PC-3 (cell line): ENCODE measurements at places on chromosomes 3 and 15. TPM values are rescaled to one million over a fixed set of nuclear protein-coding genes. Genes with fewer than 3 reads are reported as not detected.
A peak's percentile ranks its signal among the peaks of the same experiment; 100 is the strongest.

- no peaks in the 10 kb centered on the region for H3K36me3 ChIP-seq
- H3K4me1 ChIP-seq, result peaks cover 36% of the 10 kb centered on the region
- H3K27ac ChIP-seq, result no peak overlapping the region
- DNase-seq, result no peak
- H3K4me3 ChIP-seq, result no peak overlapping the region
These were observed 51.6 kb upstream of the ACKR4 start for GRCh38 chr3:132545471-132545870.

DNA sequence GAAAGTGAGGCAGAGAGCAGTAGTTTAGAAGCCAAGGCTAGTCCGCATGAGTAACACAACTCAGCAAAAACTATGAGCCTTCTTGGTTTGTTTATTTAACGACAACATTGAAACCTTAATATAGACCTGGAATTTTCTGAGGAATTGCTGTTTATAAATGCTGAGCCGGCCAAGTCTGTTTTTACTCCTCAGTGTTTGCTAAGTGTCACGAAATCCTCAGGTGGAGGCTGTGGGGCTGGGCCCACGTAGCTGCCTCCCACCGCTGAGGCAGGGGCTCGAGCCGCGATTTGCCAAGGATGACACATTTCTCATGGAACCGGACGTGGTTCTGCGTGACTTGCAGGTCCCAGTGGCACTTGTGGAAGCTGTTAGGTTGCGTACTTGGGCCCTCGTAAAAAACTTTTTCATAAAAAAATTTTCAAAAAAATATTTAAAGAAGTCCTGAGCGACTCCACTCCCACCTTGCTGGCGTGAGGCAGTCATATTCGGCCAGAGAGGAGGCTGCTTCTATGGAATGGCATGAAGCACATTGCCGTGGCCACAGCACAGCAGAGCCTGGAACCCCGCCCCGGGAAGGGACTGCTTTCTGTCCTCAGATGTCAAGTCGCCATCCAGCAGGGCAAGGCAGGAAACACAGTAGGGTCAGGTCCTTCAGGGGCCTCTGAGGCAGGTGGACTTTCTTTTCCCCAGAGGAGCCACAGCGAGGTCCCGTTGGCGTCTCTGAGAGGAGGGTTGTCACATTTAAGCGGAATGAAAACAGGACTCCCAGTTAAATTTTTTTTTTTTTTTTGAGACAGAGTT, 64.8 kb upstream of the PCSK6 start:
- H3K4me1 ChIP-seq, result no peaks in the 10 kb centered on the region
- no peak for DNase-seq
- no peak overlapping the region for H3K4me3 ChIP-seq
- no peak overlapping the region for H3K27ac ChIP-seq
- peaks cover 18% of the 10 kb centered on the region for H3K27me3 ChIP-seq

GRCh38 chr3:13470894-13471574, 9.1 kb upstream of the HDAC11 start:
- H3K27me3 ChIP-seq, result no peaks in the 10 kb centered on the region
- H3K4me1 ChIP-seq, result peaks cover 17% of the 10 kb centered on the region
- DNase-seq, result peak; percentile 60
- peak overlapping the region; percentile 33; the same call in 1 of the 2 replicates for H3K4me3 ChIP-seq

GRCh38 chr3:114846779-114847178, 300.3 kb downstream of the ZBTB20 start:
- no peak for DNase-seq
- no peaks in the 10 kb centered on the region for H3K27me3 ChIP-seq
- H3K4me3 ChIP-seq, result no peak overlapping the region
- H3K27ac ChIP-seq, result no peak overlapping the region
- H3K36me3 ChIP-seq, result no peaks in the 10 kb centered on the region
- no peaks in the 10 kb centered on the region for H3K4me1 ChIP-seq

DNA sequence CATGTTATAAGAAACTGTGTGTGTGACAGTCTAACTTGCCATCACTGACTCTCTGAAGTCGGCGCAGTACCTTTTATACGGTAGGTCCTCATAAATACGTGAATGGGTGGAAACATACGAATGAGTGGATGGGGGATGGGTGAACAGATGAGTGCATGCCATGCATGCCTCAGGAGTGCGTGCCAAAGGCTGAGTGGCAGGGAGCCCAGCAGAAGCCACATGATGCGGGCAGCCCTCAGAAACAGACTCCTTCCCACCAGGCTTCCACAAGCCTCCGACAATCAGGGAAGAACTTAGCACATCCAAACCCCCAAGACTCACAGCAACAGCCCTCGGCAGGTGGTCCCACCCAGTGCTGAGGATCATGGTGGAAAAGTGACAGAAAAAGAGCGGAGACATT, 16.7 kb downstream of the HCN4 start:
- H3K4me3 ChIP-seq, result no peak overlapping the region
- no peak for DNase-seq
- no peak overlapping the region for H3K27ac ChIP-seq
- no peaks in the 10 kb centered on the region for H3K36me3 ChIP-seq
- H3K27me3 ChIP-seq, result peaks cover 49% of the 10 kb centered on the region

GRCh38 chr3:33383951-33384350, 56.3 kb downstream of the UBP1 start:
- H3K4me1 ChIP-seq, result peaks cover 10% of the 10 kb centered on the region
- no peak overlapping the region for H3K4me3 ChIP-seq
- H3K27ac ChIP-seq, result no peak overlapping the region
- DNase-seq, result no peak
- peaks cover 45% of the 10 kb centered on the region for H3K36me3 ChIP-seq
- H3K27me3 ChIP-seq, result no peaks in the 10 kb centered on the region

DNA sequence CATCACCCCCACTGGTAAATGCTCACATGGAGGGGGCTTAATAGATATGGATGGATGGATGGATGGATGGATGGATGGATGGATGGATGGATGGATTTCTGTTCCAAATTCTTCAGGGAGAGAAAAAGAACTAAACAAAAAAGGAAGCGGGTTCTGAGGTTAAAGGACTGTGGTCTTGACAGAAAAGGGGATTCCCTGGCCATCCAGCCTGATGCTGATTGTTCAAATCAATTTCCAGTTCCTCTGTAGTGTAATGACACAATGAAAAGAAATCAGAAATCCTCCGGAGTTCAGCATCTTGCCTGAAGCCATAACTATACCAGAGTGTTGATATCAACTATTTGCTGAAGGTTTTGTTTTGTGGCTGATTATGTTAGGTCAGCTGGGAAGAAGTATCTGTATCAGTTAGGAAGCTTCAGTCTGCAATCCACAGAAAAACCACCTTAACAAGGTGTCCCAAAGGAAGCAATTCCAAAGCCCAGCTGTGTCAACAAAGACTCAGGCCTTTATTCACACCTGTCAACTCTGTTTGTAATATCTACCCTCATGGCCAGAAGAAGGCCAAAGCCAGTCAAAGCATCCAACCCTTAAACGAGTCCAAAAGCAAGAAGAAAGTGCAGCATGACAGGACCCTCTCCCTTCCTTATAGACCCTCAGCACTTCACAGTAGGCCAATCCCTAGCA, 24.5 kb upstream of the RASA2 start:
- H3K36me3 ChIP-seq, result no peaks in the 10 kb centered on the region
- no peaks in the 10 kb centered on the region for H3K27me3 ChIP-seq
- no peak for DNase-seq
- no peaks in the 10 kb centered on the region for H3K4me1 ChIP-seq

- DNase-seq, result peak; percentile 85
- H3K27me3 ChIP-seq, result no peaks in the 10 kb centered on the region
- H3K4me3 ChIP-seq, result no peak overlapping the region
- H3K36me3 ChIP-seq, result no peaks in the 10 kb centered on the region
These were observed 137.1 kb upstream of the WNT5A start for GRCh38 chr3:55624238-55624637.

DNA sequence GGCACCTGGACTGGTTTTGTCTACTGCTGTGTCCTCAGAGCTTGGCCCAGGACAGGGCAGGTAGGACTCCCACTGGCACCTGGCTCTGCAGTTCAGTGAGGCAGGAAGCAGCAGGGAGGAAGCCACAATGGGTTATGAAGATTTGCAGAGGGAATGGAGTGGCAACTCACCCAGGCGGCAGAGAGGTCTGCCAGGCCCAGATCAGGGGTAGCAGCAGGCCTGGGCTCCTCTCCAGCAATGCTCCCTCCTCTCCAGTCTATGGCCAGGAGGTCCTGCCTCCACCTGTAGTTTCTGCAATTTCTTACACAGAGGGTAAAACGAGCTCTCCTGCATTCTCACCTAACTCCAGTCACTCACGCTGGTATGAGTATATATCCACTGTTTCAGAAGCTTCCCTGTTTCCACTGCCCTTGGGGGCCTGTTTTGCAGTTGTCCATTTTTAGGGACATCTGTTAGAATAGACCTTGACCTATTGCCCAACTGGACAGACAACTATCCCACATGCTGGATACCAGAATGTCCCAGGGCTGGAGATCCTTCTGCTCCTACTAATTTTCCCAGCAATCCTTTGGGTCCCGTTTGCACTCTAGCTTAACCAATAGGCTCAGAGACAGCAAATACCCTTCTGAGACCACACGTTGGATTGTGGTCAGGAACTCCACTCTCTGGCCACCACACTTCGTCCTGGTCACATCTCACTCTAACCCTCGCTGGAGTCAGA, 35.2 kb downstream of the HMCES start:
- DNase-seq, result peak; percentile 23
- peak overlapping the region; percentile 86; the same call in 1 of the 2 replicates for H3K4me3 ChIP-seq
- H3K36me3 ChIP-seq, result no peaks in the 10 kb centered on the region

DNA sequence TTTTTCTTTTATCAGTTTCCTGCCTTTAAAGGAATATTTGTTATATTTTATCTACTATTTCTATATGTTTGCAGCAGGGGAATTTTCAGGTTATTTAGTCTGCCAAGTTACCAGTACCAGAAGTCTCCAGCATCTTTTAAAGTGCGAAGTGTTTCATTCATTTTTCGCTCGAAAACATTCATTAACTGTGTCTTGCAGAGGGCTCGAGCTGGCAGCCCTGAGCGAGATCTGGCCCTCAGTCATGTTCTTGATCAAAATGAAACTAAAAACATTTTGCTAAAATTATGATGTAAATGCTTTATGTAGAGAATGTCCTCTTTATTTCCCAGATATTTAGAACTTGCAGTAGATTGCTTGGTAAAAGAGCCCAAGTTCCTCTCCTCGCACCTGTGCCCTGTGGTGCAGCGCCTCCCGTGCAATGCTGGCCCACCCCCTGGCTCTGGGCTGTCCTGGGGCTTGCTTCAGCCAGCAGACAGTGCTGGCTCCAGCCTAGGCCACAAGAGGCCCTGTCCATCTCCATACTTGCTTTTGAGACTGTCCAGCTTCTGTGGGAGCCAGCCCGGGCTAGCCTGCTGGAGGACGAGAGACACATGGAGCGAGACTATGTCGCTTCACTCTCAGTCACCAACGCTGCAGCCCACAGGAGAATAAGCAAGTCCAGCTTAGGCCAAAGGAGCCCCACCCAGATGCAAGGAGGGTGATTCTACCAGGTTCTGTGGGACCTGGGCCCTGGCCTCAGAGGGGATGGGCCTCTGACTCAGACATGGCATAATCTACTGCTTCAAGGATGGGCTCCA, 71.9 kb upstream of the PRR23E start:
- H3K4me1 ChIP-seq, result no peaks in the 10 kb centered on the region; the same call in 1 of the 2 replicates
- H3K27me3 ChIP-seq, result no peaks in the 10 kb centered on the region
- no peaks in the 10 kb centered on the region for H3K36me3 ChIP-seq
- H3K4me3 ChIP-seq, result no peak overlapping the region
- DNase-seq, result no peak
- no peak overlapping the region for H3K27ac ChIP-seq

- DNase-seq, result no peak
- no peaks in the 10 kb centered on the region; the same call in 1 of the 2 replicates for H3K36me3 ChIP-seq
- H3K27me3 ChIP-seq, result no peaks in the 10 kb centered on the region
- H3K4me3 ChIP-seq, result no peak overlapping the region
These were observed 70.5 kb upstream of the SEC13 start for GRCh38 chr3:10391391-10391790.

GRCh38 chr3:57694146-57694545, 1.3 kb upstream of the DENND6A start:
- H3K4me3 ChIP-seq, result no peak overlapping the region
- peaks cover 27% of the 10 kb centered on the region for H3K4me1 ChIP-seq
- no peak for DNase-seq
- H3K36me3 ChIP-seq, result no peaks in the 10 kb centered on the region

- DNase-seq, result no peak
- no peak overlapping the region for H3K4me3 ChIP-seq
- no peak overlapping the region for H3K27ac ChIP-seq
- H3K36me3 ChIP-seq, result no peaks in the 10 kb centered on the region
- no peaks in the 10 kb centered on the region for H3K27me3 ChIP-seq
- peaks cover 27% of the 10 kb centered on the region for H3K4me1 ChIP-seq
These were observed 332.0 kb upstream of the RASGRP1 start for GRCh38 chr15:38896647-38897046.

DNA sequence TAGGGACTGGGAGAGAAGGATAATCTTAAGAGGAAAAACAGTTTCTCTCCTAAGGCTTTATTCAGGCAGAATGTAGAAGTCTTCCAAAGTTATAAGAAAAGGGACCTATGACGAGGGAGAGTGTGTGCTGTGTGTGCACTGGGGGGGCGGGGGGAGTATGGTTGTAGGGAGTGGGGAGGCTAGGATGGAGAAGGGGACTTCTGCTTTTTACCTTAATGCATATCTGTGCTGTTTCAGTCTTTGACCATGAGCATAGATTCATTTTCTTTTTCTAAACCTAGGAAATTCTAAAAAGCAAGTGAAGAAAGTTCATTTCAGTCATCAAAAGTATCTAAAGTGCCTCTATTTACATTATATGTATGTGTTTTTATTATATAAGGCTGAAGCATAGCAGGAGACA, 52.6 kb upstream of the RASA2 start:
- H3K4me1 ChIP-seq, result no peaks in the 10 kb centered on the region
- H3K36me3 ChIP-seq, result no peaks in the 10 kb centered on the region
- no peak overlapping the region for H3K4me3 ChIP-seq
- H3K27ac ChIP-seq, result no peak overlapping the region

- no peak overlapping the region for H3K4me3 ChIP-seq
- peaks cover 12% of the 10 kb centered on the region for H3K4me1 ChIP-seq
These were observed 107.8 kb upstream of the BOC start for GRCh38 chr3:113103588-113103987.

- no peaks in the 10 kb centered on the region for H3K4me1 ChIP-seq
- no peaks in the 10 kb centered on the region for H3K36me3 ChIP-seq
- H3K27ac ChIP-seq, result no peak overlapping the region
- no peak overlapping the region for H3K4me3 ChIP-seq
- DNase-seq, result no peak
These were observed 158.8 kb downstream of the SLCO3A1 start for GRCh38 chr15:92012368-92012629.

Gene EEF1AKMT4
- total RNA-seq, result 27.3 and 37.8 TPM in 2 replicates

Gene CCR9
- not detected in 2 replicates for total RNA-seq

Gene USP19
- 84.4 and 86.7 TPM in 2 replicates for total RNA-seq

Gene BCHE
- total RNA-seq, result 0.18 TPM in 1 of 2 replicates, not detected in the other

Gene WWTR1
- 74.4 and 79.7 TPM in 2 replicates for total RNA-seq

Gene LRRK1
- total RNA-seq, result 7.0 and 11.4 TPM in 2 replicates

Gene MCF2L2
- total RNA-seq, result 3.6 and 3.9 TPM in 2 replicates

Gene EPHB1
- total RNA-seq, result 0.69 and 0.92 TPM in 2 replicates

Gene GOLGA6L7
- not detected in 2 replicates for total RNA-seq

Gene CCNB2
- 54.3 and 61.7 TPM in 2 replicates for total RNA-seq

Gene DUOX2
- total RNA-seq, result not detected in 2 replicates

Gene NSMCE3
- total RNA-seq, result 7.0 and 8.0 TPM in 2 replicates

Gene GOLGA8K
- 1.2 TPM in 1 of 2 replicates, not detected in the other for total RNA-seq
